ENCODE measurements at places on chromosomes 11 and 22.

GRCh38 chr22:50307890-50308596 lies 597 bp upstream of the PLXNB2 start:
- no peak for DNase-seq

DNA sequence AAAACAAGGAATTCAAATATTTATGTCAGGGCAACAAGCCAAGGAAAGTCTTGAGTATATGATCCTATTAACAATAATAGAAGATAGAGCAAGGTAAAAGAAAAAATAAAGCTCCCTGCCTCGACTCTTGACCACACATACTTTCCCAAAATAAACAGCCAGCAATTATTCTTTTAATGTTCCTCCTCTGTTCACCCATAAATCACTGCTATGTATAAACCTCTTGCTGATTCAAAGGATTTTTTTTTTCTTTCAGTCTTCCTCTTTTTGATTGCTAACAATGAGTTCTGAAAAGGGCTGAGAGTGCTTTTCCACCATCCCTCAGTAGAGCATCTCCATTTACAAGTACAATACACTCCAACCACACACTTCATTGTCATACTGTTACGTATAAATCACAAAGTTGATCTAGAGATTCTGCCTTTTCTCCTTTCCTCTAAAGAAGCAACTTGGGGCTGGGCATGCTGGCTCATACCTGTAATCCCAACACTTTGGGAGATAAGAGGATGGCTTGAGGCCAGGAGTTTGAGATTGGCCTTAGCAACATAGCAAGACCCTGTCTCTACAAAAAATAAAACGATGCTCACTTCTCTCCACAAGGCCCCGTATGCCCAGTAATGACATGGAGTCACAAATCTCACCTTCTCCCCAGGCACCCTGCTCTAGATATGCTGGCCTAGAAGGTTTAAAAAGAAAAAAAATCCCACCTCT lies 24.0 kb downstream of the RAB30 start:
- no peak for DNase-seq

DNA sequence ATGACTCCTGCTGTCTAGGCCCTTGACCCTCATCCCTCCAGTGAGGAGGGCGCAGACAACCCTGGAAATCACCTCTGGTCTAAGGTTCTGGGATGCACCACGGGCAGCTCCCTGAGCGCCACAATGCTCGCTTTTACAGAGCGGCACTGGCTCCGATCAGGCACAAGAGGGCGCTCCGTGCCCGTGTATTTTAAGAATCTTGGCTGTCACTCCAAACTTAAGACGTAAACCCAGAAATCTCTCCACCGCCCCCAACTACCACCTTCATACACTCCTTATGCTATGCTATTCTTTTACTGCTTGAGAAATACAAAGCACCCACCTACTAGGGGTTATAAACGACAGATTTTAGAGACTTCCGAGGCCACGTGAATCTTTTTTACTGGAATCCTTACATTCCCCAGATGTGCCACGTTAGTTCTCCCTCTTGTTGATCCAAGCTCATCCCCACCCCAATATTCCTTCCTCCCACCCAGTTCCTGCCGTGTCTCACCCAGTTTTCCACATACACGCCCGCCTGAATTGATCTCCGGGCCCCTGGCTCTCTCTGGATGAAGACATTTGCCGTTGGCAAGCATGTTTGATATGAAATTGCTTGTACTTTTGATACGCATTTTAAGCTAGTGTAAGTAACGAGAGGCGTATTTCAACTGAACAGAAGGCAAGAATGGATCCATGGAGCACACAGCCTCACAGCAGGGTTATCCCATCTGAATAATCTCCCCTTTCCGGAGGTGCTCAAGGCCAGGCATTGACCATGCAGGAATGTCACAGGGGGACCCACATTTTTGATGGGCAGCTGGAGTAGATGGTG lies 453.5 kb downstream of the OPCML start:
- DNase-seq: no peak

DNA sequence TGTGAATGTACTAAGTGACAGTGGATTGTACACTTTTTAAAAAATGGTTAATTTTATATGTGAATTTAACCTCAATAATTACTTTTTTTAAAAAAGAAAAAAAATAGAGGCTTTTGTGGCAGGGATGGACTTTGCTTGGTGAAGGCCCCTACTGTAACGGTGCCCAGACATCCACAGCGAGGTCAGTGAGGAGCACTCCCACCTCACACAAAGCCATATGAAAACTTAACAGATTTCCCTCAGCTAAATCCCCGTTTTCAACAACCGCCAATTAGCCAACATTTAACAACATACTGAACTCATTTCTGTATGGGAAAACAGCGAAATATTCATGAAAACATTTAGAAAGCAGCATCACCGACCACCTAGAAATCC lies 642 bp upstream of the C11orf58 start:
- DNase-seq: no peak

DNA sequence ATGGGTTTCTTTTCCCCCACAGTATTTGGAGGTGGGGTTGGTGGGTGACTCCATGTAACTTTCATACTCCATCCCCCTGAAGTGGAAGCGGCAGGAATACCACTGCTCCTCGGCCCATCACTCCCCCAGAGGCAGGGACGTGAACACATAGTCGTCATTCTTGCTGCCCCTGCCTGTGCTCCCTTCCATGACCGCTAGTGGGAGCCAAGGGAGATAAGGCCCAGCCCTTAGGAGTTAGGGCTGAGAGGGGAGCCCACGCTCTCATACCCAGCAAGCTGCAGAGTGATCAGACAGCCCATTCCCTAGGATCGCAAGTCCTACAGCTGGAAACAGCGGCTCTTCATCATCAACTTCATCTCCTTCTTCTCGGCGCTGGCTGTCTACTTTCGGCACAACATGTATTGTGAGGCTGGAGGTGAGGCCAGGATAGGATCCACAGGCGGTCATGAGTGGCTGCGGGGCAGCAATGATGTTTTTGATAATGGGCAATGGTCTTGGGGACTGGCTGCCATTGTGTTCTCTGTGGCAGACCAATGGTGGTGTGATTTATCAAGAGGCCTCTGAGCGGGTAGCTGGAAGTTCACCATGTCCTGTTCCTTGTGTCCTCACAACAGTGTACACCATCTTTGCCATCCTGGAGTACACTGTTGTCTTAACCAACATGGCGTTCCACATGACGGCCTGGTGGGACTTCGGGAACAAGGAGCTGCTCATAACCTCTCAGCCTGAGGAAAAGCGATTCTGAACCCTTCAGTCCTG lies 15.9 kb downstream of the RHOG start:
- no peak for DNase-seq

GRCh38 chr11:103480421-103480820 lies 371.2 kb downstream of the DYNC2H1 start:
- DNase-seq: no peak

DNA sequence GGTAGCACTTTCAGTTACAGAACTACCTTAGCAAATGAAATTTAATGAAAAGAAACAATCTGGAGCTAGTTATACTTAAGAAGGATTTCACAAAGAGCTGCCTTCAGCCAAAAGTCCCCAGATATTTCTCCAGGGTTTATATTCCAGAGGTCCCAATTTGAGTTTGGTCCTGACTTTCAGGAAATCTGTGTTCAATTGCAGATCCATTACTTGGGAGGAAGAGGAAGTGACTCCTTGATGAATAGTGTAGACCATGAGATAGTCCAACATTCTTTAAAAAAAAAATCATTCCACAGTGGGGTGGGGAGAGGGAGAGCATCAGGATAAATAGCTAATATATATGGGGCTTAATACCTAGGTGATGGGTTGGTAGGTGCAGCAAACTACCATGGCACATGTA lies 117.6 kb upstream of the ARHGAP20 start:
- DNase-seq: no peak

DNA sequence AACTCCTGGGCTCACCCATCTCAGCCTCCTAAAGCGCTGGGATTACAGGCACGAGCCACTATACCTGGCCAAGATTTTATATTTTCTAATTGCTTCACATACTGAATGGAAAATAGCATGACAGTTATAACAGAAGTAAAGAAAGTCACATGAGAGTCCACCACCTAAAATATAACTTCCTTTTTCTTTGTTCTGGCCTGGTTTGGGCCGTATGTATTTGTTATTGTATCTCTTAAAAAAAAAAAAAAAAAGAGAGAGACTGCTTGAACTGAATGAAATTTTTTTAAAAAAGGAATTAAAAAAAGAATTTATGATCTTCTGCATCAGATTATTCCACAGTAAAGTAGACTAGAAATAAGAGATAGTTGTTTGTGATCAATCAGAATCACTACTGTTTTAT lies 86.0 kb upstream of the GRIK4 start:
- no peak for DNase-seq

GRCh38 chr11:19834771-19835170 lies 122.1 kb downstream of the NAV2 start:
- no peak for DNase-seq

DNA sequence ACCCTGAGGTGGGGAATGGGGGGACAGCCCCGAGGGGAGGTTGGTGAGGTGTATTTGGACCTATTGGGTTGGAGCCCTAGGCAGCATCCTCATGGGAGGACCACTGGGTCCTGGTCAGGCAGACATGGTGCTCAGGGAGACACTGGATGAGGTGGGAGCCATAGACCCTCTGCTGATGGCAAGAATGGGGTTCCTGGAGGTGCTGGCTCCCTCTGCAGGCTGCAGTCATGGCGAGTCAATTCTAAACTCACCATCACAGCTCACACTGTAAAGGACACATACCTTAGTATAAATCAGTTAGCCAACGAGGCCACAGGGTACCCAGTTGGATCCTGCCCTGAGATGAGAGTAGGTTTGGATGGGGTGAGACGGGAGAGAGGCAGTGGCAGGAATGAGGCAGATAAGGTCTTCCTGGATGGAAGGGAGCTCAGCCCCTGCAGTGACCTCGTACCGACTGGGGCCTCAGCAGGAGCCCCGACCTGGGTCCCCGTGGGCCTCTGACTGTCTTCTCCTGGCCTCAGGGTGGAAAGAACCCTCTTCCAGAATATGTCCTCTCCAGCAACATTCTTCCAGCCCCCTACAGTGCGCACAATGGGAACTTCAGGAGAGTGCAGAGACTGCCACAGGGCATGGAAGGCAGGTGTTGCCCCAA lies 1.7 kb upstream of the GAB4 start:
- DNase-seq: no peak

DNA sequence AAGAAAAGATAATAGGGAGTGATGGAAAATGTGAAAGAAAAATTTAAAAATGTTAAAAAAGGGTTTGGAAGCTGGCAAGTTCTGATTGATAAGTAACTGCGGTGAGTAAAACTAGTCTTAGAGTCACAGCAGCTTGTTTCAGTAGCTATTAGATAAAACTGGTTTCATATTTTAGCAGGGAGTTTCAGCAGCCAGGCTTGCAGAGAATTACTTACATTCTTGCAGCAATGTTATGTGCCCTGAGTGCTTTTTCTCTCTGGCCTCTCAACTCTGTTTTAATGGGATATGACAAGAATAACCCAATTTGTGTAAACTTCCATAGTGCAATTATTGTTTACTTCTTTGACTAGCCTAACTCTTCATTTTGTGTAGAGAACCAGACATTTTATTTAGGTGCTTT lies 33.6 kb downstream of the PPME1 start:
- no peak for DNase-seq

GRCh38 chr11:92180226-92180625 lies 44.4 kb upstream of the FAT3 start:
- no peak for DNase-seq

GRCh38 chr11:117299351-117300282 lies 8.5 kb downstream of the BACE1-AS start:
- no peak for DNase-seq

GRCh38 chr11:120817158-120817557 lies 206.7 kb upstream of the TBCEL start:
- no peak for DNase-seq

GRCh38 chr11:68821670-68822069 lies 20.0 kb downstream of the CPT1A start:
- no peak for DNase-seq

DNA sequence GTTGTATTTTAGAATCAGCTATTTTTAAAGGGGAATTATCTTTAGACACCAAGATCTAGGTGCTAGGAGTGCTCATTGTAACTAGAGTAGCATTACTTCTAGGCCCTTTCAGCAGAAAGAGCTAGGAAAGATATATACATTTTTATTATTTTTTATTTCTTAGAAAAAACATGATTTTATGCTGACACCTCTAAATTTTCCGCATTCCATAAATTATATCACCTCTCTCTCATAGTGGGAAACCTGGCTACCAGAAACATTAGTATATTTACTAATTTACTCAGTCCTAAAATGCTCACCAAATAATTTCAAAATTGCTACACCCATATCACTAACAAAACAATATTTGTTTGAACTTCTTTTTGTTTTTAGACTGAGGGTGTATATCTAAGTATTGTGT lies 32.1 kb upstream of the SLC36A4 start:
- no peak for DNase-seq

GRCh38 chr11:78196661-78197091 lies 8.0 kb downstream of the USP35 start:
- DNase-seq: no peak

DNA sequence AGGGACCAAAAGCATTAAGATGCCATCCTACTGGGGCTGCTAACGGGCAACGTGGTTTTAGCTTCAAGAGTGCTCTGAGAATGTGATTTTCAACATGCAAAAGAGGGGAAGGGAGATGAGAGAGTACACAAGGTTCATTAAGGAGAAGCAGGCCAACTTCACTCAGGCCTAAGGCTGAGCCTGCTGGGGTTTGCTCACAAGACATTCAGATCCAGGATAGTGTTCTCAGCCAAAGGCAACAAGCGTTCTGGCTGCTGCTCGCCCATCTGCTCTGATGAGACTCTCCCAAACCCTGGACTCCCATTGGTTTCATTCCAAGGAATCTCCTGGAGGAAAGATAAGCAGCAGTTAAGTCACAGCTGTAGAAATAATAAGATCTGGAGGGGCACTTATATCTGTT lies 23.6 kb upstream of the UPB1 start:
- DNase-seq: no peak

- DNase-seq: no peak
These were observed 77.2 kb downstream of the PRR5L start for GRCh38 chr11:36373016-36374010.

DNA sequence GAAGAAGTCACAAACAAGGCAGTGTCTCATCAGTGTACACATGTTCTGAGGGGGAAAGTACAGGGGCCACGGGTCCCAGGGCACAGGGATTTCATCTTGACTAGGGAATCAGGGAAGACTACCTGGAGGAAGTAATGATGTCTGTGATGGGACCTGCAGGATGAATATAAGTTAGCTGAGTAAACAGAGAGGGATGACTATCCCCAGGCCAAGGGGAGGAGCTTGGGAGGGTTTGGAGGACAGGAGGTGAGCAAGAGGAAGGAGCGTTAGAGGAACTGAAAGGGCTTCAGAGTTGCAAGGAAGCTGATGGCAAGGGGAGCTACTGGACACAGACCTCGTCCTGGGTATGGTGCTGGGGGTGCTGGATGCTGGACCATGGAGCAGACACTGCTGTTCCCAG lies 56.4 kb downstream of the TRAF6 start:
- no peak for DNase-seq

GRCh38 chr22:42170946-42171345 lies 40.3 kb upstream of the CYP2D6 start:
- DNase-seq: no peak

DNA sequence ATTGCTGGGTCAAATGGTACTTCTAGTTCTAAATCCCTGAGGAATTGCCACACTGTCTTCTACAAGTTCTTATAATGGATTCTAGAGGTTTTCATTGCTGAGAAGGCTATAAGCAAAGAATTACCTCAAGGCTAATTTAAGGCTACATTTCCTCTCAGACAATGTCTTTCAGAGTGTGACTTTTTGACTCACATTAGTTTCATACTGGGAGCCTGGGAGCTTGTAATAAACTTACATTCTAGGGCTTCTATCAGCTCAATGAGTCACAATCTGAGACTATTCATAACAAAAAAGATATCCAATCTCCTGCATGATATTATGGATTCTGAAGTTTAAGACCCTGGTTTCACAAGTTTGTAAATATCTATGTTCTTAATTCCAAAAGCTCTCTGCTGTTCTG lies 408.7 kb downstream of the LRRC4C start:
- no peak for DNase-seq

GRCh38 chr11:134380229-134380628 lies 31.8 kb downstream of the B3GAT1 start:
- DNase-seq: no peak

Measured in keratinocyte (primary cell).